ENCODE measurements at places on chromosomes 11 and 22.

DNA sequence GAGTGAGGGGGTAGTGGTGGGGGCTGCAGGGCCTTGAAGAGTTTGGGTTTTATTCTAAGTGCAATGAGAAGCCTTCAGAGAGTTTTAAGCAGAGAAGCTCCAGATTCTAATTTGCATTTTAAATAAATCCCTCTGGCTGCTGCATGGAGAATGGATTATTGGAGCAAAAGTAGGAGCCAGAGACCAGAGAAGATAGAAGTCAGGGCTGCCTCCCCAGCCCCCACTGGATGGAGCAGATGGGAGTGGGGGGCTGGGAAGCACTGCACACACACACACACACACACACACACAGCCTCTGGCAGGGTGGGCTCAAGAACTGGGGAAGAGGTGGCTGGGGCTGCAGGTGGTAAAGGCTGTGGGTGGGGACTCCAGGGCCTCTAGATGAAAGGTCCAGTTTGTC is 75.6 kb downstream of the TSPAN18 start:
- no peak for DNase-seq

GRCh38 chr11:23924226-23924625 is 572.6 kb upstream of the LUZP2 start:
- DNase-seq = no peak

GRCh38 chr11:125938418-125938817 is 7.4 kb upstream of the VSIG10L2 start:
- no peak for DNase-seq

DNA sequence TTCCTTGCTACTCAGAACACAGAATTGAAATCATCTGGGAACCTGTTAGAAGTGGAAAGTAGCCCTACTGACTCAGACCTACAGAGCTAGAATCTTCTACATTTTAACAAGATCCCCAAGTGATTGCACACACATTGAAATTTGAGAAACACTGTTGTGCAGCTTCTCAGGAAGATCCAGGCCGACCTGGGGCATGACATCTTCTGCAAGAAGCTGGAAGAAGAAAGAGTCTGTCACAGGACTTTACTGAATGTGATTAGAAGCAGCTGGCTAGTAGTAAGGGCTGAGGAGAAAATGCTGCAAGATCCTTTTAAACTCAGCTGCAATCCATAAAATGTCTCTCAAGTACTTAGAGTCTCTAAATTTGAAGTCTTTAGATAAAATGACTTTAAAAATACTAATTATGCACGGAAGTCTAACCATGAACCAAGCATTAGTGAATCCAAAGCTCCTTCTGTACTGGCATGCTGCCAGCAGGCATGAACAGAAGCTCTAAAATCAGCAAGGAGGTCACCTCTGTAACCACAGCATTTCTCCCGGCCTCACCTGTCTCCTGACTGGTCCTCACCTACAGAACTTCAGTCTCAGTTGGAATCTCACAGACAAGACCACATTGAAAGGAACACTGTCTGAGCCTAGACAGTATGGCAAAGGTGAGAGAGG is 85.0 kb downstream of the SERGEF start:
- no peak for DNase-seq

GRCh38 chr11:96697466-96697865 is 307.7 kb downstream of the JRKL start:
- no peak for DNase-seq

DNA sequence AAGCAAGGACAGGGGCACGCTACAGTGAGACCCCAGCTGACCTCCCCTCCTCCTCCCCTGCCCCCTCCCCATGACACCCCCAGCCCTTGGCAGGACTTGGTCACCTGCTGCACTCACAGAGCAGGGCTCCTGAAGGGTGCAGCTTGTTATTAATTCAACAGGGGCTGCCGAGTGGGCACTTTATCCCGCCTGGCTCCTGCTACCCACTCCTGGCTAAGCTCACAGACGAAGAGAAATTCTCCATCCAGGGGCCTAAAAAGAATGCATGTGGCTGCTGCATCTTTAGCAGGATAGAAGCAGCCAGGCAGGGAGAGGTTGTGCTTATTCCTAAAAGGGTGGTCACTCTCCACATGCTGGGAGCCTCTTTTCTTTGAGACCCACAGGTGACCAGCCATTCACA is 40.3 kb downstream of the GALNT18 start:
- DNase-seq = no peak

GRCh38 chr11:113248702-113249490 is 65.5 kb upstream of the TTC12 start:
- no peak for DNase-seq

DNA sequence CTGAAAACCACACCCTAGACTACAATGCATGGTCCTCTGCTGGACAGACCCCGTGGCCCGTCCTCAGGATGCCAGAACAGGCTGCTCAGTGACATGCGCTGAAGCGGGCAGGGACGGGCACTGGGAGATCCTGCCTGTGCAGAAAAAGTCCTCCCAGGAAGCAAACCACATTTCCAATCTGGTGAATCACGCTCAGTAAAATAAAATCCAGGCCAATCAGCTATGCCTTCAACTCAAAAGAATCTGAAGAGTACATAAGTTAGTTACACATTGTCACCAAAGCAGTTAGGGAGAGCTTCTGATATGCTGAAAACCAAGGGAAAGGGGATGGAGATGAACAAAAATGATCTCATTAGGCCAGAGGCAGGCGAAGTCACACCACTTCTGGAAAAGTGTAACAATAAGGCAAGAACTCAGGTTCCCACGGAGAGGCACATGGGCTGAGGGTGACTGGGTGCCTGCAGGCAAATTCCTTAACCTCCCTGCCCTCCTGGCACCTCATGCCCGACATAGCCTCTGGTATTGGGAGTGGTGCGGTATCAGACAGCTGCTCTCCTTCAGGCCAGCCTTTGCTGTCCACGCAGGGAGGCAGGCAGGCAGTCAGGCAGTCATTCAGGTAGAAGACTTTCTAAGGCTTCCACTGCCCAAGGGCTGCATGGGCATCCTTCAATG is 66.4 kb downstream of the APOL5 start:
- DNase-seq = no peak

DNA sequence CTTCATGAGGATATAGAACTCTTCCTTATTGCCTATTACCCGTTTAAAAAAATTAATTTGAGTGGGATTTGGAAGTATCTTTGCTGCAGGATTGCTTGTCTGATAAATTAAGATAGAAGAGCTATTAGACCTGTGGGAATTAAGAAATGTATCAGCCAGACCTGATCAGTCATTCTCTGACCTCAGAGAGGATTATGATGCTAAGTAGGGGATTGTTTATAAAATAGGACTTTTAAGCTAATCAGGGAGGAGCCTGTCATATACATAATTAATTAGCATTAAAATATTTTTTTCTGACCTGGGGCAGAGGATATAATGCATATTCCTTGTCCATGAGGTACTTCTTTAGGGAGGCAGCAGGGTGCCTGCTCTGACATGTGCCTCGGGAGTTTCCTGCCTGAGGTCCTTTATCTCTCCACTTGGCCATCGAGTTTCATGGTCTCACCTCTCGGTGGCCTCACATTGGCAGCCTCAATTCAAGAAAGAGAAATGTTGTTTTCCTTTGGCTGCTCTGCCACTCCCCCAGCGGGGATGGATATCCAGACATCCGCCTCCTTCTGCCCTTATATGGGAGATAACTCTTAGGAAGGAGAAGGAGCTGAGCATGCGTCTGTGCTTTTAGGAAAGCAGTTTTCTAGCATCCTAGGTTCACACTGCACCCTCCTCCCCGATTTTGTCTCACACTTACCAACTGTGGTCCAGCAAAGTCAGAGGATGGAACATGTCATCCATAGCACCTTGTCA is 41.1 kb downstream of the DIXDC1 start:
- DNase-seq = peak; percentile 28

GRCh38 chr11:117950301-117950700 is 21.1 kb upstream of the TMPRSS13 start:
- no peak for DNase-seq

GRCh38 chr22:46881373-46882118 is 119.1 kb downstream of the TBC1D22A start:
- DNase-seq = no peak

DNA sequence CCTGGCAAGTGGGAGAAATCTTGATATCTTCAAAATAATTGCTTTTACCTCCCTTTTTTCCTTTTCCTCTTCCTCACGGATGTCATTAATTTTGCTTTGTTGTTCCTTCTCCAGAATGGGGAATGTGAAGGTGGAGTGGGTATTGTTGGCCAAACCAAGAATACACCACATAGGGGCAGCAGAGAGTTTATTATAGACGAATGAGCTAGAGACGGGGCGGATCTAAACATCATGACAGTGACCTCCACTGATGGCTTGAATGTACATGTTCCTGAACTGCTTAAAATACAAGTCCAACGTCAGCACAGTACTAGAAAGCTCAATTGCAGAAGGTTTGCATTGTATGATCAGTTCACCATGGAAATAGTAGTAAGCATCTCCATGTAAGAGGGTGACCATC is 122.3 kb upstream of the SNX19 start:
- DNase-seq = peak; percentile 36

- no peak for DNase-seq
Observed at GRCh38 chr11:128497061-128497775, 90.1 kb downstream of the ETS1 start.

GRCh38 chr11:119533921-119534736 is 111.2 kb upstream of the THY1 start:
- peak; percentile 3 for DNase-seq

DNA sequence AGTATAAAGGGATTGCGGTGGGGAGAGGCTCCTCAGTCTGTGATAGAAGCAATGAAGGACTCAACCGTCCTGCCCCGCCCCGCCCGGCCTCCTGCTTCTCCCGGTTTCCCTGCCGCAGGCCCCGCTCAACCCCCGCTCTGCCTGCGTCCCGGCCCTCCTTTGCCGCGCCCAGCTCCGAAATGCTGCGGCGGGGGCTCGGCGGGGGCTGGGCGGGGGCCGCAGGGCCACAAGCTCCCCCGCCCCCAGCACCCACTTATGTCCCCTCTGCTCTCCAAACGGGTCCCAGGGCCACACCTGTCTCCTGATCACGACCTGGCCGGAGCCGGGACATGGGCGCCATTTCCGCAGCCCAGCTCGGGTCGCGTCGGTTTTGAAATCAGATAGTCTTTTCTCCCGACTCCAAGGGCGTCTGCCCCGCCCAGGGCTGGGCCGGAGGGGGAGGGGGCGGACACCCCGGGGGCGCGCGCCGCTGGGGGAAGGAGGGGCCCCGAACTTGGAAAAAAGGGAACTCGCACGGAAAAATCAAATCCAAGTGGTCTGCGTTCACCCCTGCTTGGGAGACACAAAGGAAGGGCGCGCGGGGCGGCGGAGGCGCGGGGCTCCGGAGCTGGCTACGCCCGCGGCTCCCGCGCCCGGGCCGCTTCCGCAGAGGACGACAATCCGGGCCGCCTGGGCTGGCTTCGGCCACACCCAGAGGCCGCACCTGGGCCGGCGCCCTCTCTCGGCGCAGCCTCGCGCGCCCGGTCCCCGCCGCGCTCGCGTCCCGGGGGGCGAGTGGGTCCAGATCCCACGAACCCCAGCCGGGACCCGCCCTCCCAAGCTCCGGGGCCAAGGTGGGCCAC is 70.6 kb upstream of the EP300 start:
- peak; percentile 38 for DNase-seq

DNA sequence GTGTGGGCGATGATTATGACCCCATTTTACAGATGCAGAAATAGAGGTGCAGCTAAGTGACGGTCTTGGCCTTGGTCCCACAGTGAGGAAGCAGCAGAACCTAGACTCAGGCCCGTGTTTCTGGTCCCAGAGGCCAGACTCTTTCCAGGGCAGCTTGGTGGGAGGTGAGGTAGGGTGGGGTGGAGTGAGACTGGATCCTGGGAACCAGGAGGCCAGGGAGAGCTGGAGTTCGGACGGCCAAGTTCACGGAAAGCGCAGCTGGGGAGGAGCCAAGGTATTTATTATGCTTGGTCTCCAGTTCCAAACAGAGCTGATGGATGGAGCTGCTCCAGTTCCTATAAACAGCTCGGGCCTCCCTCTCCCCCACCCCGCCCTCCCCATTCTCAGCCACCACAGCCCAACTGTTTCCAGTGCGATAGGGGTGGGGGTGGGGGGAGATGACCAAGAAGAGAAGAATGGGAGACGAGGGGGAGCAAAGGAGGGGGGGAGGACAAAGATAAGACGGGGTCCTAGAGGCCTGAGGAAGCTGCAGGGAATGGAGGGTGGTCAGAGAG is 16.2 kb downstream of the LRRC32 start:
- no peak for DNase-seq

DNA sequence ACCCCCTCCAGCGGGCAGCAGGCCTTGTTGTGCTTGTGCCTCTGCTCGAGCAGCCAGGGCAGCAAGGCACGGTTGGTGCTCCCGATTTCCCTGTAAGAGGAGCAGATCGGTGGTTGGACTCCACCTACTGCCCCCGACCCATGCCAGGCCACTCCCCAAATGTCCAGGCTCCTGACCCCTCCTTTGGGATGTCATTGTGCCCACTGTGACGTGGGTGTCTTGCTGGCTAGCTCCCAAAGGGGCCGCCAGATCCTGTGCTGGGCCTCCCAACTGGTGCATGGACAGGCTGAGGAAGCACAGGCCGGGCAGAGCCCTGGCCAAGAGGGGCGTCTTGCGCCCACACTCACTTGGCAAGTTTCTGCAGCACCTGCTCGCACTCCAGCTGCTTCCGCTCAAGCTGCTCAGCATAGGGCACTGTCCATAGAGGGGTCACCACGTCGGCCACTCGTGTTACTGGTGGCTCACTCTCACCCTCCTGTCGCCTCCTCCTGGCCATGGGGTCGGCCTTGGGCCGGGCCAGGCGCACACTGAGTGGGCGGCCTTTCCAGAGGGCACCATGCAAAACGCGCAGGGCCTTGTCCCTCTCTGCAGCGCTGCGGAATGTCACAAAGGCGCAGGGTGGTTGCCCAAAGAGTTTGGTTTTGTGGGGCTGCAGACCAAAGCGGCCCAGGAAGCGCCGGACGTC is at the start of gene RANBP1:
Gene RANBP1 (plus strand): TSS at position 414 of the 685 bp plus-strand sequence. CDS start 81 bp downstream, at position 495.
- no peak for DNase-seq

DNA sequence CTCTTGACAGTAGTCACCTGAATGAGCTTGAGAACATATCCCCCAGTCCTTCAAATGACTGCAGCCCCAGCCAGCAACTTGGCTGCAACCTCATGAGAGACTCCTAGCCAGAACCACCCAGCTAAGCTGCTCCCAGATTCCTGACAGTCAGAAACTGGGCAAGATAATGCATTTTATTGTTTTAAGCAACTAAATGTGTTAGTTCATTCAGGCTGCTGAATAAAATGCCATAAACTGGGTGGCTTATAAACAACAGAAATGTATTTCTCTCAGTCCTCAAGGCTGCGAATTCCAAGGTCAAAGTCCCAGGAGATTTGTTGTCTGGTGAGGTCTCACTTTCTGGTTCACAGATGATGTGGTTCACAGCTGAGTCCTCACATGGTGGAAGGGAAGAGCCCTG is 5.8 kb upstream of the PAMR1 start:
- no peak for DNase-seq

- DNase-seq = no peak
Observed at GRCh38 chr22:49284931-49285330, 542.7 kb downstream of the BRD1 start.

DNA sequence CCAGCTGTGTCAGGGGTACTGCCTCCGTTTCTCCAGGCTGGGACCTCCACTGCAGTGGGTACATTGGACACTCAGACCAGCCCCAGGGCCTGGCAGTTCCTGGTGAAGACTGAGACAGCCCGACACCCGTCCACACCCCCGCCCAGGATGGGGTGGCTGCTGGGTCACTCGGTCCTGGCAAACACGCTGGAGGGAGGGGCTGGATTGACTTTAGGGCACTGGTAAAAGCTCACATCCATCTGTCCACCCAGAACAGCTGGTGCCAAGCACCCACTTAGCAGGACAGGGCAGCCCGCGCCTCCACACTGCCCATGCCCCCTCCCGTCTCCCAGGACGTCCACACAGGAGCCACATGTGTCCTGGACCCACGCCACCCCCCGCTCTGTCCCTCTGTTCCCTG is 10.7 kb upstream of the TBX1 start:
- DNase-seq = no peak

GRCh38 chr22:32444068-32444467 is 20.2 kb downstream of the BPIFC start:
- DNase-seq = no peak

Data from NCI-H748 treated with DMSO at 0.1 percent for 48 hours (cell line).